Small intestine (tissue), 16 donors: ENCODE measurements at places on chromosomes 2 and 18. TPM values are rescaled to one million over a fixed set of nuclear protein-coding genes. Genes with fewer than 3 reads are reported as not detected.

Gene EIF2AK2
- 5.8 TPM for polyA plus RNA-seq

Gene SMC6
- polyA plus RNA-seq = 11.6 TPM

Gene SERPINB13
- not detected for polyA plus RNA-seq

Gene IL36B
- not detected for polyA plus RNA-seq

Gene VAMP5
- 12.8 TPM for polyA plus RNA-seq

Gene NEU2
- polyA plus RNA-seq = not detected

Gene PRKAG3
- polyA plus RNA-seq = not detected

Gene ATOH8
- 4.1 TPM for polyA plus RNA-seq

Gene IL36G
- not detected for polyA plus RNA-seq

Gene UGT1A5
- 15.4 TPM for polyA plus RNA-seq

Gene CERKL
- not detected for polyA plus RNA-seq

Gene DNPEP
- 187 TPM for polyA plus RNA-seq

Gene MXD1
- polyA plus RNA-seq = 38.2 TPM

Gene DIPK1C
- not detected for polyA plus RNA-seq

- DNase-seq = no peak
- H3K27me3 ChIP-seq = no peaks in the 10 kb centered on the region
- no peak overlapping the region for H3K4me3 ChIP-seq
- no peaks in the 10 kb centered on the region for H3K4me1 ChIP-seq
- H3K27ac ChIP-seq = no peak overlapping the region
- H3K36me3 ChIP-seq = no peaks in the 10 kb centered on the region
Measured at GRCh38 chr2:80437959-80438358, 133.4 kb upstream of the LRRTM1 start.

DNA sequence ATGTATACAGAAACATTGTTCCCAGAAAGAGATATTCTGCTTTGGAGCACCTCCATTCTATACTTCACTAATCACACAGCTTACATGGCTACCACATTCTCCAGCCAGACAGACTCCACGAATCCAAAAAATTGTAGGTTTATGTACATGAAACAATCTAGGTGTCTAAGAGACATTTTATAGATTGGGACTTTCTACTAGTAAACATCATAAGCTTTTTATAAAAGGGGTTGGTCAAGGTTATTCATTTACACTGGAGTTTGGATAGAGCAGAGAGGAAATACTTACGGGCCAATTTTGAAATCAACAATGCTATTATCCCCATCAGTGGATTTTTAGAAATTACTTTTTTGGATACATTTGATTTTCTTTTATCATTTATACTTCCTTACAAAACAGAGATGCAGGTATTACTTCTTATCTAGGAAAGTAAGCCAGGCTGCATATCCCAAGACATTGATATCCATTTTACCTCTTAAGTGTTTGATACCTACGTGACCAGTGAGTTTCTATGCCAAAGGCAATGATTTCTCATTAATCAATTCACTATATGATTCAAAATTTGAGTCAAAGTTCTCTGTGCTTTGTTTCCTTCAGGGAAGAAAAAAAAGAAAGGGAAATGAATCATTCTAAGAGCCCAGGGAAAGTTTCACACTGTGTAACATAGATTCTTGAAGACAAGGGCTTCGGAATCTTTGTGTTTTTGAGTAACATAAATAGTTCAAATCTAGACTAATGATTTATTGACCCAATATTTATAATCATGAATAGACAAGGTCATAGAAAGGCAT lies 140.5 kb downstream of the PTH2R start:
- peak; percentile 57 for DNase-seq
- peaks cover 8% of the 10 kb centered on the region for H3K4me1 ChIP-seq
- H3K36me3 ChIP-seq = no peaks in the 10 kb centered on the region
- no peak overlapping the region for H3K27ac ChIP-seq

DNA sequence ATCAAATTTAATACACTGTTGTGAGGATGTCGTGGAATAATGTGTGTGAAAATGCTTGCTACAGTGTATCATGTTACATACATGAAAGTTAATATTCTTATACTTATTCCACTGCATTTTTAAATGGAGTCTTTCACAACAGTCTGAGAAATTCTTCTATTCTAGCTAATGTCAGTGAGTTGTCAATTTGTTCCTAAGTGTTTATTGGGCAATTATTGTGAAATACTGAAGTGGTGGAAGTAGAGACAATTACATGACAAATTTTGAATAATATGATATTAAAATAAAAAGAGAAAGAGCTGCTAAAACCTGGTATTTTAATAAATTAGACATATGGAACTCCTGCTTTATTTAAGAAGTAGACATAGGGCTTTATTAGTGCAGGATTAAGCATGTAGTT lies 176.1 kb downstream of the PTPRM start:
- H3K4me3 ChIP-seq = no peak overlapping the region
- no peaks in the 10 kb centered on the region for H3K27me3 ChIP-seq
- no peaks in the 10 kb centered on the region for H3K36me3 ChIP-seq
- no peak overlapping the region for H3K27ac ChIP-seq

DNA sequence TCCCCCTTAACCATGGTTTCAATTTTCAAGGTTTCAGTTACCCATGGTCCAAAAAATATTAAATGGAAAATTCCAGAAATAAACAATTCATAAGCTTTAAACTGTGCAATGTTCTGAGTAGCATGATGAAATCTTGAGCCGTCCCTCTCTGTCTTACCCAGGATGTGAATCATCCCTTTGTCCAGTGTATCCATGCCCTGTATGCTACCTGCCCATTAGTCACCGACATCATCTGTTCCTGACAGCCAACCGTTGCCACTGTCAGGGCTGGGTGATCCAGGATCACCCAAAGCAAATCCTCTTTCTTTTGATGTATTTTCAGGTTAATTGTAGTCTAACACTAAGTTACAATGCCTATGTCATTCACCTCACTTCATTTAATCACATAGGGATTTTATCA lies 15.7 kb upstream of the OLA1 start:
- H3K4me1 ChIP-seq = no peaks in the 10 kb centered on the region
- DNase-seq = no peak
- H3K36me3 ChIP-seq = no peaks in the 10 kb centered on the region
- H3K27ac ChIP-seq = no peak overlapping the region
- no peak overlapping the region for H3K4me3 ChIP-seq

DNA sequence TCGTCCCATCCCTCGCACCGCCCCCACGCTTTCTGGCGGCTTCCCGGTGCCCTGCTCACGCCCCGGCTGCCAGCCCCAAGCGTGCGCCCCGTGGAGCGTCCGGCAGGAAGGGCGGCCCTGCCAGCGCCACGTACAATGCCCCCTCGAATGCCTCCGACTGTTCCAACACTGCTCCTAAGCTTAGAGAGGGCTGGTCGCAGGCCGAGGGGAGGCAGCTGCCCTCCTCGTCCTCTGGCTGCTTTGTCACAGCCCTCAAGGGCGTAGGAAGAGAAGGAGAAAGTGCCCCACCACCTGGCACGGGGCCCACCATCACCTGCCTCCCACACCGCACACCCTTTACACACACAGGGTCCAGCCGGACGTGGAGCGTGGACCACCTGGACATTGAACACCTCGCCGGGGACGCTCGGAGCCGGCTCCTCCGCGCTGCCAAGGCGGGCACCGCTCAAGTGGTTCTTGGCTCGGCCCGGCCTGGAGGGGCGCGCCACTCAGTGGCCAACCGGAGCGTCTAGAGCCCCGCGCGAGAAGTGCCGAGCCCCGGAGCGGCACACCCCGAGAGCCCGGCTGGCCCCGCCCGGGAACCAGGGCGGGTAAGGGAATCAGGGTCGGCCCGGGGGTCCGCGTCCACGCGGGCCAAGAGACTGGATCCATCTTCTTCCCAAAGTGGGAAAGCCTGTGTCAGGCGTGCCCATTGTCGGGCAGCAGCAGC lies 830 bp downstream of the DNER start:
- H3K4me3 ChIP-seq = no peak overlapping the region
- peaks cover 2% of the 10 kb centered on the region for H3K27me3 ChIP-seq
- peak; percentile 1 for DNase-seq
- H3K36me3 ChIP-seq = no peaks in the 10 kb centered on the region
- H3K4me1 ChIP-seq = no peaks in the 10 kb centered on the region
- no peak overlapping the region for H3K27ac ChIP-seq

- DNase-seq = peak; percentile 32
- no peak overlapping the region for H3K27ac ChIP-seq
- no peaks in the 10 kb centered on the region for H3K27me3 ChIP-seq
- H3K4me1 ChIP-seq = no peaks in the 10 kb centered on the region
- H3K36me3 ChIP-seq = no peaks in the 10 kb centered on the region
- H3K4me3 ChIP-seq = no peak overlapping the region
Measured at GRCh38 chr2:42127425-42128424, 41.4 kb upstream of the EML4 start.

- no peaks in the 10 kb centered on the region for H3K4me1 ChIP-seq
- H3K27me3 ChIP-seq = no peaks in the 10 kb centered on the region
- no peak for DNase-seq
- H3K4me3 ChIP-seq = no peak overlapping the region
- no peak overlapping the region for H3K27ac ChIP-seq
Measured at GRCh38 chr2:144237830-144238627, 281.9 kb downstream of the ZEB2 start.

GRCh38 chr2:20050646-20051531 lies 539 bp downstream of the LAPTM4A start:
- no peaks in the 10 kb centered on the region for H3K27me3 ChIP-seq
- peak overlapping the region; percentile 99 for H3K27ac ChIP-seq
- H3K36me3 ChIP-seq = no peaks in the 10 kb centered on the region
- peak; percentile 83 for DNase-seq
- H3K4me3 ChIP-seq = peak overlapping the region; percentile 83

DNA sequence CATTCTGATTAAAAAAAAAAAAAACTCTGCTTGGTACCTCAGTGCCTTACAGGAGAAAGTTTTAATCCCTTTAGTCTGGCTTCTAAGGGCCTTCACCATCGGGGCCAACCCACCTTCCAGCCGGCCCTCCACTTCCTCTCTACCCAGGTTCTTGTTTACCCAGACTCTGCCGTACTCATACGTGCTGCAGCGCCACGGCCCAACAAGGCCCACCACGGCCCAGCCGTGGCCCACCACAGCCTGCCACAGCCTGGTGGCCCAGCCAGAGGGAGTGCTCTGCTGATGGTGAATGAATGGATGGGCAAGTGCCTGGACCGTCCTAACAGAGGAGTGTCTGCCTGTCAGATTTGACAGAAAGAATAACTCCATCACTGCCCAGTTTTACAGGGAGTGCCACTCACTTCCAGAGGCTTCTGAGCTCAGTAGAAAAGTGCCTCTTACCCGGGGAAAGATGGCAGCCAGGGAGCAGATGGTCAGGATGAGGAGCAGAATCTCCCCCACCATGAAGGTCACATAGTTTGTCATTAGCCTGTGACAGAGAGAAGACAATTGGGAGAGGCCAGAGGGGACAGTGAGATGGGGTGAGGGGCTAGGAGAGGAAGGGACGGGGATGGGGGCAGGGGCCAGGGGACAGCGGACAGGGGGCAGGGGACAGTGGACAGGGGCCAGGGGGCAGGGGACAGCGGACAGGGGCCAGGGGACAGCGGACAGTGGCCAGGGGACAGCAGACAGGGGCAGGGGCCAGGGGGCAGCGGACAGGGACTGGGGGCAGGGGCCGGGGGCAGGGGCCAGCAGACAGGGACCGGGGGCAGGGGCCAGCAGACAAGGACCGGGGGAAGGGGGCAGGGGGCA lies 38.2 kb downstream of the CENPO start:
- H3K36me3 ChIP-seq = no peaks in the 10 kb centered on the region
- H3K27me3 ChIP-seq = no peaks in the 10 kb centered on the region
- no peak for DNase-seq
- no peak overlapping the region for H3K4me3 ChIP-seq

DNA sequence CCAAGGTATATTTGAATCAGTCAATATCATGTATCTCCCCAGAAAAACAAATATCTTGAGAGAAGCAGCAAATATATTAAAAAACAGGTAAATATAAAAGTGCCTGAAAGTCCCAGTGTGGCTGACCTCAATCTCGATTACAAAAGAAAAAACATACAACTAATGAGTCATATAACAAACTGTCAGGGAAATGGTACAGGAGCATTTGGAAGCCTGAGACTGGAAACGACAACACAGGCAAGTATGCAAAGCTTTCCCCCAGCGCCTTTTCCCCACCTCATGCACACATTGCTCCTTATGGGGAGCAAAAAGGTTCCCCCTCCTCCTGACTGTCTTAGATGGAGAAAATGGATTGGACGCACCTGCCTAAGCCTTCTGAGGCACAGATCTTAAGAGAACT lies 230.7 kb downstream of the TMX3 start:
- no peaks in the 10 kb centered on the region for H3K4me1 ChIP-seq
- H3K27ac ChIP-seq = no peak overlapping the region
- H3K36me3 ChIP-seq = no peaks in the 10 kb centered on the region
- DNase-seq = no peak
- no peak overlapping the region for H3K4me3 ChIP-seq
- no peaks in the 10 kb centered on the region for H3K27me3 ChIP-seq

DNA sequence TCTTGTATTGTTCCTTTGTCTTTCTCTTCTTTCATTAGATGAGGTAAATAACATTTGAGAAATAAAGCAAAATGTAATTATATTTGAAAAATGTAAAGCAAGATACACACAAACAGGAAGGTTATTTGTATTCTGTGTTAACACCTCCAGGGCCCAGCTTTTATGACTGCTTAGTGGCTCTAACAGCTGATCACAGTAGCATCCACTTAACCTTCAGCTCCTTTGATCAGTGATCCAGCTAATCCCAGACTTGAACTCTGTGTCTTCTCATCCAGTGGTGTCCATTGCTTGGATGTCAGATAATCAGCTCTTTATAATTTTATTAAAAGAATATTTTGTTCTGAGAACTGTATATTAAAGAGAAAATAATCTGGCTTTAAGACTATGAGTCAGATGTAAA lies 44.5 kb downstream of the PSMD14 start:
- H3K36me3 ChIP-seq = no peaks in the 10 kb centered on the region
- no peaks in the 10 kb centered on the region for H3K4me1 ChIP-seq
- H3K4me3 ChIP-seq = no peak overlapping the region
- DNase-seq = no peak

DNA sequence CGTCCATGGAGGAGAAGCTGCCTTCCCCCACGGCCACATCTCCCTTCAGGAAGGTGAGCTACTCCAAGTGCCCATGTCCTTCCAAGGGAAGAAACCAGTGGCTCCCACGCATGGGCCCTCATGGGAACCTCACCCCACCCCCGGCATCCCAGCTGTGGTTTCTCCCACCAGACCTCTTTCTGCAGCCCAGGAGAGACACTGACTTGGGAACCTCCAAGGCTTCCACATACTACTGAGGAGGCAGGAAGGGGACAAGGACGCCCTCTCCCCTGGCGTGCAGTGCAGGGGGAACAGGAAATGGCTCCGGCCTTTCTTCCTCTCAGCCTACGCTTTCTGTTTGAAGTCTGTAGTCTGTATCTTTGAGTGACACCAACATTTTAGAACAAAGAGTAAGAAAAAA lies 104.5 kb upstream of the EPC2 start:
- H3K4me1 ChIP-seq = no peaks in the 10 kb centered on the region
- no peak for DNase-seq
- H3K4me3 ChIP-seq = no peak overlapping the region
- H3K27me3 ChIP-seq = no peaks in the 10 kb centered on the region

DNA sequence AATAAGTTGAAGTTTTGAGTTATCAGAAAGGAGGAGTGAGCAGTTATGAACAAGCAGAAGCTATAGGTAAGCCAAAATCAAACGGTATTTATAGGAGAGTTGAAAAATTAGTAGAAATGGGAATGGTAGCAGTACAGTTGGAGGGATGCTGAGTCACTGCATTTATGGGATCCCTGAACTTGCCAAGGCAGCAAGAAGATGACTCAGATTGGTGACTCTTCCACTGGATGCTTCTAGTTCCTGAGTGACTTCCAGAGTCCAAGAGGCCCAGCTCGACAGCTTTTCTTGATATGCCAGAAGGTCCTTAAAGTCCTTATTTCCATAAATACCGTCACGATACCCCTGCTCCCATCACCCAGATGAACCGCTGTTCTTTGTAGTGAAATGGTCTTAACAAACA lies 31.1 kb upstream of the ACTR3 start:
- peak; percentile 26 for DNase-seq
- H3K36me3 ChIP-seq = no peaks in the 10 kb centered on the region
- no peaks in the 10 kb centered on the region for H3K4me1 ChIP-seq
- no peaks in the 10 kb centered on the region for H3K27me3 ChIP-seq
